ENCODE measurements at places on chromosomes 13 and 19. TPM values are rescaled to one million over a fixed set of nuclear protein-coding genes. Genes with fewer than 3 reads are reported as not detected.
A peak's percentile ranks its signal among the peaks of the same experiment; 100 is the strongest.

- peaks cover 31% of the 10 kb centered on the region for H3K27me3 ChIP-seq
- DNase-seq, result no peak
- peaks cover 3% of the 10 kb centered on the region for H3K4me1 ChIP-seq
Observed at GRCh38 chr19:5480427-5480836, 25.2 kb downstream of the ZNRF4 start.

- peak; percentile 93 for DNase-seq
- H3K36me3 ChIP-seq, result no peaks in the 10 kb centered on the region
Observed at GRCh38 chr19:13260883-13261653, 110.9 kb downstream of the IER2 start.

The MAB21L1 gene
- total RNA-seq, result 0.83 TPM

GRCh38 chr13:70223911-70224310 is 115.7 kb upstream of the KLHL1 start:
- H3K4me1 ChIP-seq, result no peaks in the 10 kb centered on the region
- no peak for DNase-seq
- H3K36me3 ChIP-seq, result no peaks in the 10 kb centered on the region
- H3K27ac ChIP-seq, result no peak overlapping the region

DNA sequence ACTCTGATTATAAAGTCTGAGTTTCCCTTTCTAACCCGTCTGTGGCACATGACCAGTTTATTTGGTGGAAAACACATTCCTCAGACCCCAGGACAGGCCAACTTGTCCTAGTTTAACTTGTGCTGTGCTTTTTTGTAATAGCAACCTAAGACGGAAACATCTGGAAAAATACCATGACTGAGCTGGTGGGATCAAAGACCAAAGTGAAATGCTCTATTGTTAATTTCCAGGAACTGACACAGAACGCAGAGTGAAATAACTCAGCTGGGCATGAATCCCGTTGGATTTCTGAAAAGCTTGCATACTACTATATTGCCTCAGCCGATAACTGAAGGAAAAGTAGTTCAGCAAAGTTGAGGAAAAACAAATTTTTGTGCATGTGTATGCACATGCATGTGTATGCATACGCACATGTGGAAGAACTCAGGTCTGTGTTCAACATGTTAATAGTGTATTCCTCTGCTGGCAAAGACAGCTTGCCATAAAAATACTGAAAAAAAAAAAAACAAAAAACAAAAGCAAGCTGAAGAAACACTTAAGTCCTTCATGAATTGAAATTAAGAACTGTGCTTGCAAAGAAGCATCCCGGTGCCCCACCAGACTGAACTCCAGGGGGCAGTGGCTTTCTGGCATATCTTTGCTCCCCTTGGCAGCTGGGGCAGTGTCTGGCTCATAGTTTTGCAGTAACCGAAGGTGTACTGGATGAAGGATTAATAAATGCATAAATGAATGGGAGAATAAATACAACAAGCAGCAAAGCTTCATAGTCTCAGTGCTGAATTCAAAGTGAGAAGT is 187.8 kb downstream of the LHFPL6 start:
- H3K4me3 ChIP-seq, result no peak overlapping the region
- no peaks in the 10 kb centered on the region for H3K27me3 ChIP-seq
- peaks cover 2% of the 10 kb centered on the region for H3K4me1 ChIP-seq
- no peak overlapping the region for H3K27ac ChIP-seq

GRCh38 chr13:23384111-23384510 is 49.4 kb downstream of the SACS start:
- H3K4me3 ChIP-seq, result no peak overlapping the region
- DNase-seq, result peak; percentile 90
- no peaks in the 10 kb centered on the region for H3K27me3 ChIP-seq
- H3K27ac ChIP-seq, result no peak overlapping the region
- H3K4me1 ChIP-seq, result peaks cover 11% of the 10 kb centered on the region
- no peaks in the 10 kb centered on the region for H3K36me3 ChIP-seq

- no peaks in the 10 kb centered on the region for H3K36me3 ChIP-seq
- no peak overlapping the region for H3K27ac ChIP-seq
- no peak overlapping the region for H3K4me3 ChIP-seq
- peaks cover 6% of the 10 kb centered on the region for H3K27me3 ChIP-seq
- peak; percentile 4 for DNase-seq
Observed at GRCh38 chr19:41753936-41754529, 1.3 kb upstream of the CEACAM6 start.

DNA sequence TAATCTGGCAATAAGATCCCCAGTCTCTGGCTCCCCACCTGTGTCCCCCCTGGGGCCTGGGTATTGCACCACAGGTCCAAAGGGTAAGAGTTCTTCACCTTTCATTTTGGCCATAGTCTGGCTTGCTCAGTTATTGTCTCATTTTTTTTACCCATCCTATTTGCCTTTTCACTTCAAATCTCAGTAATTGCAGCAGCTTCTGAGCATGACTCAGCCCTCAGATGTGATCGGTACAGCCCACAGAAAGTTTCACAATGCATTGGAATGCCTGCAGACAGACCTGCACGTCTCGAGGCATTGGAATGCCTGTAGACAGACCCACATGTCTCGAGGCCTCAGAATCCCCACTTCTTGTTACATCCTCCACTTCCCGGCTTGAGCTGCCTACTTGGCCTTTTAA is 173.6 kb downstream of the NUFIP1 start:
- H3K27me3 ChIP-seq, result no peaks in the 10 kb centered on the region
- no peaks in the 10 kb centered on the region for H3K36me3 ChIP-seq
- peaks cover 27% of the 10 kb centered on the region for H3K4me1 ChIP-seq
- no peak overlapping the region for H3K4me3 ChIP-seq

The APLP1 gene
- total RNA-seq, result 4.7 TPM

DNA sequence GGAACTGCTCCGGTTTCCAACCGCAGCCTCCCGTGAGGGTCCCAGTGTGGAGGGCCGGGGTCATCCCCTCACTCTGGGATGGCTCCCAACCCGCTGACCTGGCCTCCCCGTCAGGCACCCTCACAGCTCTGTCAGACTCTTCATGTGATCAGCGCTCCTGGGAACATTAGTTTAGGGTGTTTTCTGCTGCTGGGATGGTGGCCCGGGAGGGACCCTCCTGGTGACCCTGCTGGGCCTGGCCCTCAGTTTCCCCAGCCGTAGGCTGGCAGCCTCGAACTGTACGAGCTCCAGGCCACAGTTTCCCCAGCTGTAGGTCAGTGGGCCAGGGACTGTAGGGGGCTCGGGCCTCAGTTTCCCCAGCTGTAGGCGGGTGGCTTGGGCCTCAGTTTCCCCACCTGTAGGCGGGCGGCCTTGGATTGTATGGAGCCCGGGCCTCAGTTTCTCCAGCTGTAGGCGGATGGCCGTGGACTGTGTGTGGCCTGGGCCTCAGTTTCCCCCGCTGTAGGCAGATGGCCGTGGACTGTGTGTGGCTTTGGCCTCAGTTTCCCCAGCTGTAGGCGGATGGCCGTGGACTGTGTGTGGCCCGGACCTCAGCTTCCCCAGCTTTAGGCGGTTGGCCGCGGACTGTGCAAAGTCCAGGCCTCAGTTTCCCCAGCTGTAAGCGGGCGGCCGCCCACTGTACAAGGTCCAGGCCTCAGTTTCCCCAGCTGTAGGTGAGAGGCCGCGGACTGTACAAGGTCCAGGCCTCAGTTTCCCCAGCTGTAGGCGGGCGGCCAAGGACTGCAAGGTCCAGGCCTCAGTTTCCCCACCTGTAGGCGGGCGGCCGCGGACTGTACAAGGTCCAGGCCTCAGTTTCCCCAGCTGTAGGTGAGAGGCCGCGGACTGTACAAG is 1.3 kb upstream of the PTBP1 start:
- H3K4me3 ChIP-seq, result no peak overlapping the region
- H3K4me1 ChIP-seq, result peaks cover 15% of the 10 kb centered on the region
- H3K36me3 ChIP-seq, result peaks cover 19% of the 10 kb centered on the region
- H3K27me3 ChIP-seq, result no peaks in the 10 kb centered on the region
- no peak overlapping the region for H3K27ac ChIP-seq
- no peak for DNase-seq

- peak overlapping the region; percentile 82 for H3K27ac ChIP-seq
- DNase-seq, result no peak
- peaks cover 7% of the 10 kb centered on the region for H3K4me1 ChIP-seq
- peaks cover 47% of the 10 kb centered on the region for H3K36me3 ChIP-seq
Observed at GRCh38 chr19:49488046-49488862, 846 bp downstream of the RPL13A start.

The C13orf42 gene
- not detected for total RNA-seq

The DIAPH3 gene
- 16.1 TPM for total RNA-seq

DNA sequence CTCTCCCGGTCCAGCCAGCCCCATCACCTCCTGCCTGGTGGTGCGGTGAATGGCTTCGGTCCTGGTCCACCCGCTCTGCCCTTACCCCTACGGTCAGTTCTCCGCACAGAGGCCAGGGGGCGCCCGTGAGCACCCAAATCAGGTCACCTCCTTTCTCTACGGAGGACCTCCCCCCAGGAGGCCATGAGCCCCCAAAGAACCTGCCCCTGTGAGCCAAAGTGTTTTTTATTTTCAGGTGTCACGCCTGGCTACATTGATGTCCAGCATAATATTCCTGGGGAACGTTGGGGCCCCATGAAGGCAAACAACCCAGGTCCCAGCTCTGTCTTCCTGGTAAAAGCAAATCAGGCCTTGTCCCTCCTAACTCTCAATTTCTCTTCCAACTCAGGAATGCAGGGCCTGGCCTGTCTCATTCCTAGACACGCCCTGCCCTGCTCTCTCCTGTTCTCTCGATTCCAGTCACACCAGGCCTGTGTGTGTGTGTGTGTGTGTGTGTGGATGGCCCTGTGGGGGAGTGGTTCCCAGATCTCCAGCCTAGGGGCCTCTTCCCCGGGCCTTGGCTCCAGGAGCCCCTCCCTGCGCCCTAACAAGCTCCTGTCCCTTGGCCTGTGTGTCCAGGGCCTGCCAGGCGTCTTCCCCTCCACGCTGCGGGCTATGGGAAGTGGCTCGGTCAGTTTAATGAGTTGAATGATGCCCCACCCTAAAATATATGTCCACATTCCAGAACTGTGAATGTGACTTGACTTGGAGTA is 9.7 kb upstream of the GIPC1 start:
- no peak overlapping the region for H3K4me3 ChIP-seq
- DNase-seq, result peak; percentile 76
- peak overlapping the region; percentile 86 for H3K27ac ChIP-seq
- H3K27me3 ChIP-seq, result no peaks in the 10 kb centered on the region

DNA sequence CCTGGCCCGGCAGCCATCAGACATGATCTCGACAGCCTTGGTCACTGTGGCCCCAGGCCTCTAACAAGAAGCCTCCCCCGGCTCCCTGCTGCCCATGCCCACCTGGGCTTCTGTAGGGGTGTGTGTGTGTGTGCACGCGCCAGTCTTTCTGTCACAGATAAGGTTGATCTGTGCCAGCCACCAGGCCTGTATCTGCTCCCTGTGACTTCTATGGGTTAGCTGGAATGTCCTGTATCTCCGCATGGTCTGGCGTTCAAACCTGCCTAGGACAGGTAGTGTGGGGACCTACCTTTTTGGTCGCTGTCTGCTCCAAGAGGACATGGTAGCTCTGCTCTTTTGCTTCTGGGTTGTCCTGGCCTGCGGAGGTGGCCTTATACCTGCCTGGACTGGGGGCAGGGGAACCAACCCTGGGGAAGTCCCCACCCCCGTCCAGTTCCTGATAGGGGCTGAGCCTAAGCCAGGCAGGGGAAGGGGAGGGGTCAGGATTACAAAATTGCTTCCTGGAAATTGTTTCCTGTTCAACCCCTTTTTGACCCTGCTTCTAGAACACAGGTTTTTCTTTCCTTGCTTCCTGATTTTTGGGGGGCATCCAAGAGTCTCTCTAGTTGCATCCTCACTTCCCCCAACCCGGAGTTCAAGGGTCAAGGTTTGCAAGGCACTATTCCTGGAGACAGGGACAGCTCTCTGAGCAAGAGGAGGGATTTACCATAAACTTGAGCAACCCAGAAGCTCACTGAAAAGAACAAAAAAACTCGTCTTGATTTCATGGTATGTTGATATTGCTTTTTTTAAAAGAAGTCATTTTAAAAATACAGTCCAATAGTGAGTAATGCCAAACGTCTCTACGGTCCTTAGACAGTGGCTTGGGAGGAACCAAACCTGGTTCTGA is at the start of gene LRG1:
LRG1 (minus strand) TSS at position 344 of the 889 bp plus-strand sequence; CDS start at position 321, 23 bp downstream.
- no peaks in the 10 kb centered on the region for H3K36me3 ChIP-seq
- H3K27me3 ChIP-seq, result peaks cover 28% of the 10 kb centered on the region
- H3K4me1 ChIP-seq, result no peaks in the 10 kb centered on the region
- H3K4me3 ChIP-seq, result no peak within 1 kb of the TSS

DNA sequence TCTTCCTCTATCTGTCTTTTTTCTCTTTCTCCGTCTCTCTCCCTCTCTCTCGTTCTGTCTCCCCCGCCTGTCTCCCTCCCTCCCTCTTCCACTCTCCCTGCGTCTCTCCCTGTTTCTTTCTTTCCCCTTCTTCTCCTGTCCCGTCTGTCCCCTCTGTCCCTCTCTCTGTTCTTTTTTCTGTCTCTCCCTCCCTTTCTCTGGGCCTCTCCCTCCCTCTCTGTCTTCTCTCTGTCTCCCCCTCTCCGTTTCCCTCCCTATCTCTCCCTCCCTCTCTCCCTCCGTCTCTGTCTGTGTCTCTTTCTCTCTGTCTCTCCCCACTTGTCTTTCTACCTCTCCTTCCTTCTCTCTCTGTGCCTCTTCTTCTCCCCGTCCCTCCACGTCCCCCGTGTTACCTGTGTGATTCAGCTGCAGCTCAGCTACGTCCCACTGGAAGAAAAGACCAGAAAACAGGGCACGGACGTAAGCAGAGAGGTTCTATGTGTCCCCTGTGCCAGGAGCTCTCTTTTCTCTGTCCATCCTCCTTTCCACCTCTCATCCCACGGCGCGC is 1.2 kb downstream of the CD70 start:
- no peak for DNase-seq
- H3K4me1 ChIP-seq, result no peaks in the 10 kb centered on the region
- H3K4me3 ChIP-seq, result no peak overlapping the region
- no peak overlapping the region for H3K27ac ChIP-seq

The TEX26 gene
- not detected for total RNA-seq

GRCh38 chr19:30024091-30024490 is 82.1 kb downstream of the URI1 start:
- no peaks in the 10 kb centered on the region for H3K27me3 ChIP-seq
- DNase-seq, result no peak
- no peak overlapping the region for H3K27ac ChIP-seq

GRCh38 chr13:51778392-51778791 is 25.6 kb downstream of the DHRS12 start:
- H3K4me1 ChIP-seq, result no peaks in the 10 kb centered on the region
- no peaks in the 10 kb centered on the region for H3K36me3 ChIP-seq
- H3K27me3 ChIP-seq, result peaks cover 9% of the 10 kb centered on the region
- no peak for DNase-seq
- H3K27ac ChIP-seq, result no peak overlapping the region

GRCh38 chr19:44315883-44316282 is 11.1 kb upstream of the ZNF235 start:
- DNase-seq, result no peak
- no peaks in the 10 kb centered on the region for H3K36me3 ChIP-seq
- no peak overlapping the region for H3K27ac ChIP-seq
- no peaks in the 10 kb centered on the region for H3K27me3 ChIP-seq
- H3K4me3 ChIP-seq, result no peak overlapping the region
- H3K4me1 ChIP-seq, result no peaks in the 10 kb centered on the region

The ZNF30 gene
- total RNA-seq, result 2.8 TPM

DNA sequence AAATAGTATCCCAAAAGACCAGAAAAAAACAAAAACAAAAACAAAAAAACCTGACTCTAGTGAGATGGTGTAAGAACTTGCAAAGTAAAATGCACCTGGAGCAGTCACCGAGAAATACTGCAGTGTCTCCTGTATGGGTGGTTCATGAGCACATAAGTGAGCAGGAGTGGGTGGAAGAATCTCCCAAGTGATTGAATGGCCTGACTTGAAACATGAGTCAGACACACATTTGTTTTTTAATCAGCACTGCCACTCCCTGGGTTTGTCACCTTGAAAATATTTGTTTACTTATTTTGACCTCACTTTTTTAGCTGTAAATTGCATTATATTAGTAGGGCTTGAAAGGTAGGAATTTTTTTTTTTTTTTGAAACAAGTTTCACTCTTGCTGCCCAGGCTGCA is 2.0 kb downstream of the ZNF431 start:
- DNase-seq, result no peak
- no peaks in the 10 kb centered on the region for H3K4me1 ChIP-seq
- no peak overlapping the region for H3K27ac ChIP-seq

The SMIM44 gene
- not detected for total RNA-seq

Data from IMR-90 (cell line).